ENCODE measurements at places on chromosomes 6 and 20.

DNA sequence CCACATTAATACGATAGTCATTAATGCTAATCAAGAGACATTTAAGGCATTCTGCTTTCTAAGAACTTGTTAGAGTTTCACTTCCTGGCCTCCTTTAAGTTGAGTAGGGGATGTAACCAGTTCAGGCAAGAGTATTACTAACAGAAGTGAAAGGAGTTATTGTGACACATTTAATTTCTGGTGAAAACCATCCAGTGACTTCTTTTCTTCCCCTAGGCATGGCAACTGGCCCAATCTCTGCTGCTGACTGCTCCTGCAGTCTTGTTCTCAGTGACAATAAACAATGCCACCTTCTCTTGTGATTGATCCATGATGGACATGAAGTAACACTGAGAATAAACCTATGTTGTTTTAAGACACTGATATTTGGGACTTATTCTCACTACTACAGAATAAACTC lies 130.9 kb upstream of the DEFB112 start:
- no peak for DNase-seq

GRCh38 chr20:25382704-25383370 lies 7.8 kb downstream of the ABHD12 start:
- DNase-seq = no peak

DNA sequence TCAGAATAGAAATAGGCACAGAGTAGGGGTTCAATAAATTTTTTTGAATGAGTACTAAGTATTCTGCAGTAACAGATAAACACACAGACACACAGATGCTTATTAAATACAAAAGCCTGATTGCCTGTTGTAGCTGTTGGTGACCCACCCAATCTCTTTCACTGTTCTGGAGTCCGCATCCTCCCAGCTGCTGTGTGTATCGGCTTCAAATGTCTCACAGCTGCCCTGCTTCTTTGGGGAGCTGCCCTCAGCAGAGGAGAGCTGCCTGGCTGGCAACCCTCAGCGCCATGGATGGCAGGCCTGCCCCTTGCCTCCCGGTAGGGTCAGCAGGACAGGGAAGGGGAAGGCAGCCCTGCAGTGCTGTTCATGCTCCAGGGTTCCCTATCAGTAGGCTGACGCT lies 85.9 kb upstream of the PRND start:
- DNase-seq = no peak

DNA sequence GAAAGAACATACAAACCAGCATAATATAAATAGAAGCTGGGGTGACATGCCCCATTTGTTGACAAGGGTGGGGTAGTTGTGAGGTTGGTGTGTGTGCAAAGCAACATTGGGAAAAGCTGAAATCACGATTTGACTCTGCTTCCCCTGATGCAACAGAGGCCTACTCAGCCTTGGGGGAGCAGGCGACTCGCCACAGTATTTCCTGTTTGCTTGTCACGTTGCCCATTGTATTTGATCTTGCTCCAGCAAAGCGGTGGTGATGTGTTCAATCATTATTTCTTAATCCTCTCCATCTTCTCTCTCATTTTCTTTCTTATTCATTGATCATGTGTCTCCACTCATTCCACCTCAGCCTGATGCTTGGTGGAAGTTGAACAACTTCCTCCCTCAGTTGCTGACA lies 165.8 kb upstream of the CITED2 start:
- DNase-seq = peak; percentile 32

- peak; percentile 88 for DNase-seq
Observed at GRCh38 chr6:41073203-41073967, 611 bp downstream of the NFYA start.

- DNase-seq = no peak
Observed at GRCh38 chr6:106751501-106752252, 122.3 kb downstream of the QRSL1 start.

DNA sequence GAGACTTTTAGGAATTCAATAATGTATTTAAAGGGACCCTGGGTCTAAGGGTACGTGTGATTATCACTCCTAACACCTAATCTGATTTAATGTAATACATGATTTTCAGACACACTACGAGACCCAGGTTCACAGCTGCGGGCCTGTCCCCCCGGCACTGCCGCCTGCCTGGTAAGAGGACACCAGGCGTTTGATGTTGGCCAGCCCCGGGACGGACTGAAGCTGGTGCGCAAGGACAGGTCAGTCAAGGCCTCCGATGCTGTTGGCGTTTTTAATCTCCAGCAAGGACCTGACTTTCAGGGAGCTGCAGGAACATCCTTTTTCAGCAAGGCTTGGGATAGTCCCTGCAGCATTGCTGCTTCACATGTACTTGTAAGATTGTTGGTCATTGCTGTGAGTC lies 58.2 kb downstream of the IGF2R start:
- DNase-seq = no peak

DNA sequence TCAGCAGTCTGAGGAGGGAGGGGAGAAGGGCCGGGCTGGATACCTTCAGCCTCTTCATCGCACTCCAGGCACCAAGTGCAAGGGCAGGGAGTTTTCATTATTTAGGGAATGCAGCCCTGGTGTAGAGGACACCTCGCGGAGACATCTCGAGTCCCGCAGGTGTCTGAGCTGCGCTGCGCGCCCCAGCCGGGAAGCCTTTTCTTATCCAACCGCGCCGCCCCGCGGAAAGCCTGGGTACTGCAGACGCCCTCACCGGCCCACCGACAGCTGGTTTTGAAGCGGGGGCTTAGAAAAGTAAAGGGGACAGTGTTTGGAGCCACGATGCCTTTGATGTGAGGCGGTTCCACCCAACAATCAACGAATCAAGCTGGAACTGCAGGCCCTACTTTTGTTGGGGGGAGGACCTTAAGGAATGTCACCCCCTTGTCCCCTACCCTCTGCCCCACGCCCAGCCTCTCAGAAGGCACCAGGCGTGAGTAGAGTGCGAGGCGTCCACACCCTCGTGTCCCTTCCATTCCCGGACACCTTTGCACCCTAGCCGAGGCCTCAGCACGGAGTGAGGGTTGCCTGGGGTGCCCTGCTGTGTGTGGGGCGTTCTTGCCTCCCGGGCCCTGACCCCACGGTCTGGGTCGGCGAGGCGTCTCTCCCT lies 8.6 kb downstream of the NKX2-2 start:
- peak; percentile 45 for DNase-seq

DNA sequence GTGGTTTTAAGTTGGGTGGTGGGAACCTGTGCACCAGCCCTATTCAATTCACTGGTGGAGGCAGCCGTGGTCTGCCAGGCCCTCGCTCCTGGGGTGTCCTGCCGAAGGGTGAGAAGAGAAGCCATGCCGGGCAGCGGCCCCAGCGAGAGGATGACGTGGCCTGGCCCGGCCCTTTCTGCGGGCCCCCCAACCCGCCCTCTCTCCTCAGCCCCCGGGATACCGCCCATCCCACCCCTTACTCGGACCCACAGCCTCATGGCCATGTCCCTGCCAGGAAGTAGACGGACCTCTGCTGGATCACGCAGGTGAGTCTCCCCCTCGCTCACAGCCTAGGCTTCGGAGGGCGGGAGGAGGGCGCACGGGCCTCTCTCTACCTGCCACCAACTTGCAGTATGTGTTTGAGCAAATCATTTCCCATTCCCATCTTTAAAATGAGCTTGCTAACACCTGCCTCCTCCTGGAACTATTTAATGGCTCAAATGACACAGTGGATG lies 30.1 kb downstream of the SNPH start:
- DNase-seq = no peak

- no peak for DNase-seq
Observed at GRCh38 chr6:10583509-10583901, 62.4 kb downstream of the GCNT2 start.

GRCh38 chr6:8006208-8006607 lies 58.0 kb downstream of the BLOC1S5 start:
- peak; percentile 80 for DNase-seq

DNA sequence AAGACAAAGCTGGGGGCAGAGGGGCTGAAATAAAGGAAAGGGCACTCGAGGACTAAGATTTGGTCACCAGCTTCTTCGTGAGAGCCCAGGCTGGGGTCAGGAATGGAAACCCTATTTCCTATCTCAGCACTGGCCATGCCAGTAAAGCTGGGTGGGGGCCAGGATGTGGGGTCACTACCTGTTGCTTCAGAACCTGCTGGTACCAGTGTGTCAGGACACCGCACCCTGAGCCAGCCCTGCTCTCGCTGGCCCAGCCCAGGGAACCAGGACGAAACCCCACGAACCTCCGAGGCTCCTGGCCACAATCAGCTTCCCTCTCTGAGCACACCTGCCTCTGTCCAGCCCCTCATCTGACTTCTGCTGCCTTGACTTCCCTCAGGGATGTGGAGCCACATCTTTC lies 2.1 kb downstream of the CDSN start:
- no peak for DNase-seq
